Stimulated activated CD8-positive, alpha-beta memory T cell treated with anti-CD3 and anti-CD28 coated beads, Interleukin-12 subunit alpha, Interleukin-12 subunit beta, amount 100 ng/mL, for 1 hour (primary cell): ENCODE measurements at places on chromosomes 2 and 18.

DNA sequence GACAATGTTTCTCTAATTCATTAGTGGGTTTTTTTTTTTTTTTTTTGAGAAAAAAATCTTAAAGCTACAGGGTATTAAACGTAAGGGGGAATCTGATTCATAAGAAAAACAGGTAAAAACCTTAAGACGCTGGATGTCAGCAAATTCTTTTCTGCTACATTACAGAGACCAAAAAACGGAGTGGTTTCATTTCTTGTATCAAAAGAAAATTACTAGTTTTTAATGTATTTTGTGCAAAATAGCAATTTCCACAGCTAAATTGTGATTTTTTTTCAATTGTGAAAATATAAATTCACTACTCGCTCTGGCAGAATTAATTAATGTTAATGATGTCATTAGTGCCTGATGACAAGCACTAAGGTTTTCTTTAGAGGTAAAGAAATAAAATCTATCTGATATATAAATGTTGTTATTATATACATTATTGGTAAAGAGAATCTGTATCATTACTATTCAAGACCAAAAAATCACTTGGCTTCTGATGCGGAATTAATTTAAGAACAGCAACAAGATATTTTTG lies 9.9 kb downstream of the OTX1 start:
- no peak for DNase-seq

GRCh38 chr2:181632733-181633401 lies 24.0 kb downstream of the CERKL start:
- DNase-seq = no peak

DNA sequence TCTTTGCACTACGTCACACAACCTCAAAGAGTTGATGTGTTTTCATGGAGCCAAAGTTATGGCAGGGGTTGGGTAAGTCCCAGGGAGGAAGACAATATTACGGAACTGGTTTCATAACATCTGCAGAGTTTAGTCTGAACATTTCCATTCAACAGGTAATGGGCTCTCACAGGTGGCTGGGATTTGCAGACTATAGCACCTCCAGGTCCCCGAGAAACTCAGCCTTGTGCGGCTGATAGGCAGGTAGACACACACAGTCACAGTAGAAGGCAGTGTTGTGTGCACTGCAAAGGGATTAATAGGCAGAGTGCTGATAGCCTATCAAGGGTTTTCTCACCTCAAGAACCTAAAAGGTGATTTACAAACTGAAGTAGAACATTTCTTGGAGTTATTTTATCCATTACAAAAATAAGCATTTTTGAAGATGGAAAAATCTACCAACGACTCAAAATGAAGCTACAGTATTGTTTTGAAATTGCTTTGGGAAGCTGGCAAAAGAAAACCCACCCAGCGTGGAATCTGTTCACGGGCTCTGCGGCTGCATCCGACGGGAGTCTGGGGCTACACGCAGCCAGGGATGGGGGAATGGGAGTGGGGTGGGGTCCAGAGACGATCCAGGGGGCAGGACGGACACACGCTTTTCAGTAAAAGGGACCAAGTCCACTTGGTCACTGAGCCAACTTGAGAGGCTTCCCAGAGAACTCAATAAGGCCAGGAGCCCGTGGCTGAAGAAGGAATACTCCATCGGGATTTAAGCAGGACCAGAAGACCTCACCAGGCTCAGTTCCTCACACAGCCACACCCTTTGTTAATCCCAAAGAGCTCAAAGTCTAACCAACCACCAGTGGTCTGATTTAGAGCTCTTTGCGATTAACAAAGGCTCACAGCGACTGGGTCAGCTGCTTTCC lies 82.9 kb downstream of the CHRNA1 start:
- DNase-seq = no peak

GRCh38 chr2:163471947-163472346 lies 263.9 kb downstream of the FIGN start:
- no peak for DNase-seq

DNA sequence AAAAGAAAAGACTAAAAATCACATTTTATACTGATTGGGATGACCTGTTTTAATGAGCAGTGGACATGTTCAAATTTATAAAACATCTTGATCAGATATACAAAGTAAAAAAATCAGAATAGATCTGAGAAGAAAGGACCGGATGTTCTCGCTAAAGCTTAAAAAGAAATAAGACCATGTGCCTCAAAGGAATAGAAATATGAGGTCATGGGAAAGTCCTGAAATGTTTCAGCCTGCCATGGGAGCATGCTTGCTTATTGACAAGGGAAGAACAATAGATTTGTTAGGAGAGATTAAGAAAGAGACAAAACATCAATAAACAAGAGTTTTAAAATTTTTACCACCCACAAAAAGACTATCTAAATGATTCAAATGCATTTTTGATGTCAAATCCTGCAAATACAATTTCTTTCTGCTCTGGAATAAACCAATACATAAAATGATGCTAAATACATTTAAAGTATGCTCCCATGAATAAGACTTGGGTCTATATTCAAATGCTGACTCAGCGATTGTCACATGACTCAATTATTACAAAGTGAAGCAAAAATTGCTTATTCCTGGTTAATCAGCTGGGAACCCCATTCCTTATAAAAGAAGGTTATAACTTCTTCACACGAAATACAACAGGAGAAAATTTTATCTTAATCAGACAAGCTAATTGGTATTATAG lies 633.9 kb upstream of the PKDCC start:
- DNase-seq = no peak
